H4 (cell line): ENCODE measurements at places on chromosomes 6 and 20. TPM values are rescaled to one million over a fixed set of nuclear protein-coding genes. Genes with fewer than 3 reads are reported as not detected.

KCNK16 gene
- not detected in 2 replicates for total RNA-seq

PACSIN1 gene
- not detected in 2 replicates for total RNA-seq

OR2B6 gene
- not detected in 2 replicates for total RNA-seq

GABRR1 gene
- not detected in 2 replicates for total RNA-seq

TCF21 gene
- total RNA-seq, result not detected in 2 replicates

DNA sequence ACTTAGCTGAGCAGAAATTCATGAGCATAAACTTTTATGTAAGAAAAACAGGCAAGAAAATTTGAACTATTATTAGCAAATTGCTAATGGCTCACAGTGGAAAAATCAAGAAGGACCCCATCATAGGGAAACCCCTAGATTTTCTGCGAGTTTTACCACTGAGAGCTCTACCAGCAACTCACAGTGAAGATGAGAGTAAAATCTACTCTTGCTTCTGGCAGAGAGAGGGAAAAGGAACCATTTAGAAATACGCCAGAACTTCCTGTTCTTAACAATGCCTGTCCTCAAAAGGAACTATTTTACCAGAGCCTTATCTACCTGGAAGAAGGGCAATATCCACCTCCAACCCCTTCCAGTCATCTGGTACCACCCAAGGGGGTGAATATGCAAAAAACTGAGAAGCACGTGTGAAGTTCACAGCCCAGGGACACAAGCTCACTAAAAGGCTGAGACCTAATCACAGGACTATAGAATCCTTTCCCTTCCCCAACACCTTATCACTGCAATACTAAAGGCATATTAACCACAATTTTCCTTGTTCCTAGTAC is 34.4 kb upstream of the ASF1A start:
- no peak for DNase-seq

GRCh38 chr6:117264692-117265409 is 507 bp upstream of the VGLL2 start:
- no peak for DNase-seq

DNA sequence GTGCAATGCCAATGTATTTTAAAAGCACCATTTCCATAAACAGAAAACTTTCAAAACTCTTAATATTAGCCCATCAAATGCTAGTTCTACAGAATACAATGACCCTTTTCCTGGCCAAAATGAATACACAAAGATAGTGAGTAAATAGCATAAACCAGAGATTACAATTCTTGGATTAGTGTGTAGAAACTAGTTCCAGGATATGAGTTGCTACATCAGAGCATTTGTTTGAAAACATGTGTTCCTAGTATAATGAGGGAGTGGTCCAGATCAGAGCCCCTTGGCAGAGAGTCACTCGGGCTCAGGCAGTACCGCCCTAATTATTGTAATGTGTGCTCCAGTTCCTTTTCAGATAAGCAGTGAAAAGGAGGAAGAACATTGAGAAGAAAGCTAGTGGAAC is 63.7 kb upstream of the COL21A1 start:
- DNase-seq, result no peak

DNA sequence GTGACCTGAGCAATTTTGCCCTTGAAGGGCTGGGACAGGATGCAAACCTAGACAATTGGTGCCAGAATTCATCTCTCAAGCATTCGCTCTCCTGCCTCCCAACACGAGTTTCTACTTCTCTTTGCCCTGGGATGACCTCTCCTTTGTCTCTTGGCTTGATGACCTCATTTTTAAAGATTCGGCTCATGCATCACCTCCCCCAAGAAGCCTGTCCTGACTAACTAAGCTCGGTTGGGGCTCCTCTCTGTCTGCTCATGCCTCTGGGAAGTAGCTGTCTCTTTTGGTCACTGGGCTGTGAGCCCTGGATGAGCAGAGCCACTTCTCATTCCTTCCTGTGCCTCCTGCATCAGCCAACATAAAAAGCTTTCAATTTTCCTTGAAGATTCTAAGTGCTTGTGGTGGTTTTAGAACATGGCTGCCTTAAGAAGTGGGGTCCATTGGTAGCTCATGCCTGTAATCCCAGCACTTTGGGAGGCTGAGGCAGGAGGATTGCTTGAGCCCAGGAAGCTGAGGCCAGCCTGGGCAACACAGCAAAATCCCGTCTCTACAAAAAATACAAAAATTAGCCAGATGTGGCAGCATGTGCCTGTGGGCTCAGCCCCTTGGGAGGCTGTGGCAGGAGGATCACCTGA is 11.1 kb upstream of the TCF15 start:
- no peak for DNase-seq

- DNase-seq, result no peak
Measured at GRCh38 chr6:51614725-51615124, 472.7 kb downstream of the PKHD1 start.

GRCh38 chr6:36029464-36029863 is 1.9 kb downstream of the MAPK14 start:
- peak; percentile 33 for DNase-seq

DNA sequence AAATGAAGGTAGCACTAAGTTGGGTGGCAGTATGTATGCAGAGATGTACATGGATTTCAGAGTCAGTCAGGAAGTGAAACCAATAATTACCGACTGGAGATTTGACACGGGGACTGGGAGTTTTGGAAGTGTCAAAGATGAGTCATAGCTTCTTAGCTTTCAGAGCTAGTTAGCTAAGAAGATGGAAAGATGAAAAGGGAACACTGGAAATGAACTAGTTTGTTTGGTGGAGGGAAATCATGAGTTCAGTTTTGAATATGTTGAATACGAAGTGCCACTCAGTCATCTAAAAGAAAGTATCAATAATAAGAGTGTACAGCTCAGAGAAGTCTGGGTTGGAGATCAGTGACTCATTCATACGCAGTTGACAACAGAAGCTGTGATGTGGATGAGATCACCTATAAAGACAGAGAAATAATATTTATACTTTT is 7.5 kb downstream of the ESF1 start:
- DNase-seq, result no peak

GRCh38 chr6:155084431-155085123 is 89.5 kb downstream of the TIAM2 start:
- DNase-seq, result no peak

DNA sequence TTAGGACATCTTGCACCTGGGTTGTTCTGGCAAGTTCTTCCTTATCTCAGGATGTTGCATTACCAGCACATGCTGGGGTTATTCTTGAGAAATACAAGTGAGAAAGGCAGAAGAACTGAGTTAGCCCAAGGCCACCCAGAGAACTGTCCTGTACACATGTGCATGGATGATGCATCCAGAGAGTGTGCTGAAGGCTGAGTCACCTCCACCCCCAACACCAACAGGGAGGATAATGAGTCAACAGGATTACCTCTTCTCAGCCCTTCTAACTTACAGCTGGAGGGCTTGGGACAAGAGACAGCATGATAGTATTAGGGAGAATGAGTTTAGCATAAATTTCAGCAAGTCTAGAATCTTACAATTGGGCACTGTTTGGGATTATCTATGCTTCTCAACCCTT is 8.5 kb downstream of the SCGN start:
- peak; percentile 57 for DNase-seq

GRCh38 chr6:25017932-25018567 is 82.3 kb upstream of the RIPOR2 start:
- DNase-seq, result no peak

- no peak for DNase-seq
Measured at GRCh38 chr6:25659633-25660368, 7.8 kb downstream of the SCGN start.

DNA sequence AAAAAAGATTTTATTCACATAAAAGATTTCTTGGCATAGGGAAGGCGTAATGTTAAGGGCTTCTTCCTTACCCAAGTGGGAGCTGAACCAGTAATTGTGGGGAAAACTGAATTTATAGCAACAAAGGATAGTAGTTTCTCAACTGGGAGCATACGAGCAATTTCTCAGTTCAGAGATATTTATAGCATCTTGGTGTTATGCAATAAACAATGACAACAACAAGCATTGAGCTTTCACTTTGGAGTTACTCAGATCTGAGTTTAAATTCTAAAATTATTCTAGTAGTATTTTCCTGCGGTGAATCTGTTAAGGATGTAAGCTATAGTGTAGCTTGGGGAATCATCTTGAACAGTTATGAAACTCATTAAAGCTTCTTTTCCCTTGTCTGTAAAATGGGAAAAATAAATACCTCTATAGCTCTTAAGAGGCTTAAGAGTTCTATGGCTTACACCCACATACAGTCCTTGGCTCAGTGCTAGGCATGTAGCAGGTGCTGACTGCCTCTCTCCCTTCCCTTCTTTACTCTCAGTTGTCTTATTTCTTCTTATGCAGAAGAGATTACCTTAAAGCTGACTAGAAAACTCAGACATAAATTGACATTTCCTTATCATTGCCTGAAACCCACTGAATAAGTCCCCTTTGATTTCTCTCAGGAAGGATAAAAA is 58.8 kb downstream of the SAMD5 start:
- no peak for DNase-seq

GRCh38 chr6:116218172-116218633 is 35.7 kb downstream of the TSPYL4 start:
- no peak for DNase-seq

DNA sequence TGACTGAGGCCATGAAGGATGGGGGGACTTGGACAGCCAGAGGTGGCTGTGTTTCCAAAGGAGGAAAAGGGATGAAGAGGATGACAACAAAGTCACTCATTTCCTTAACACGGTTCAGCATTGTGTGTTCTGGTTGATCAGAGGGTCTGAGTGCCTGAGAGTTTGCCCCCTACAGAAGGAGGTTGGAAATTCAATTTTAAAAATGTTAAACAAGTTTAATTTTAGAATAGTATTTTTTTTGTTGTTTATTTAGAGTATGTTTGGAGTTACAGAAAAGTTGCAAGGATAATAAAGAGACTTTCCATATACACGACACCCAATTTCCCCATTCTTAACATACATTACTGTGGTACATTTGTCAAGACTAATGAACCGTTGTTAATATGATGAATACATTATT is 10.3 kb upstream of the VAPB start:
- no peak for DNase-seq

- peak; percentile 96 for DNase-seq
Measured at GRCh38 chr6:26026833-26027490, 60.3 kb upstream of the HFE start.

GRCh38 chr6:13917141-13917540 is 7.6 kb upstream of the RNF182 start:
- no peak for DNase-seq

DNA sequence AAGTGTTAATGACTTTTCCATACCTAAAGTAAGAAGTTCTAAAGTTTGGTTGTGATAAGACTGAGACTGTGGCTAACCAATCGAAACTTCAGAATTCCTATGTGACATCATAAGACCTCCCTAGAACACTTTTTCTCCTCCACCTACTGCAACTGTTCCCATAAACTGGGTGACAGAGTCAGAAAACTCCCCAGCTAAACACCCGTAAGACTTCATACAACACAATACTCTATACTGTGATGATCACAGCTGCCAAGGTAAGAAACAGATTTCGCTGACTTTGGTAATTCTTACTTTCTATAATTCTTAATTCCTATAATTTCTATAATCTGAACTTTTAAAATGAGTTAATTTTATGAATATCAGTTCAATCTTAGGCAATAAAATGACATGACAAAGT is at the start of gene PLN:
Gene PLN, plus strand, starts transcription at position 161 of the 400 bp plus-strand sequence. CDS start 10,626 bp downstream, outside the sequence.
- DNase-seq, result no peak

DNA sequence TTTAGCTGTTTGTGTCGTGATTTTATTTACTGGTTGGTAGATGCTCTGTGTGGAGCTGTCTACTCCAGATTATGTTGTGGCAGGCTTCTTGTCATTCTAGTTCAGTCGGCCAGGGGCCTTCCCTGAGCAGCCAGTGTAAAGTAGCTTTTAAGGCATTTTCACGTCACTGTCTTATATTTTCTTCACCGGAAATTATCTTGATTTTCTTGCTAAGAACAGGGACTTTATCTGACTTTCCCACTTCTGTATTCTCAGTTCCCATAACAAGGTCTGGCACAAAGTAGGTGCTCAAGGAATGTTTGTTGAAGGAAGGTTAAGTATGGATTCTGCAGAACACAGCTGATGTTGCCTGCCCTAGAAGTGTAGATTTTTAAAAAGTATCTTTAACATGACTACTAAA is 868 bp downstream of the LTV1 start:
- no peak for DNase-seq

GRCh38 chr20:62531046-62531838 is 55.4 kb upstream of the GATA5 start:
- DNase-seq, result no peak

DNA sequence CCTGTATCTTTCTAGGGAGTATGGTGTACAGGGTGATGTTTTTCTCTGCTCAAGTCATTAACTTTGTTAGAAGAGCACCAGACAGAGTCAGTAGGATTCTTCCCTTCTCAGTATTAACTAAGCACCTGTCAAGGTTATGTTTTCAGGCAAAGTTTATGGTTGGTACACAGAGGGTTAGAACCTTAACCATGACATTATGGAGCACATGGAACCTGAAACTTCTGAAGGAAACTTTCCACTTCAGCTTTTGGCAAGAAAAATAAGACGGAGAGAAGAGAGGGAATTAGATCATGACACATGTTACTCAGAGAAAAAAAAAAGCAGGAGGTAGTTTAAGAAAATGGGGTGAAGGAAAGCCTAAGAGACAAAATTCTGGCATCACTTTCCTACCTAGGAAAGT is 112.9 kb upstream of the PDE7B start:
- DNase-seq, result no peak
